Effector memory CD4-positive, alpha-beta T cell (primary cell): ENCODE measurements at places on chromosomes 11 and 22.

- no peak for DNase-seq
Measured at GRCh38 chr11:31441296-31441695, 68.1 kb downstream of the IMMP1L start.

GRCh38 chr11:98657711-98658110 is 363.0 kb upstream of the CNTN5 start:
- no peak for DNase-seq

DNA sequence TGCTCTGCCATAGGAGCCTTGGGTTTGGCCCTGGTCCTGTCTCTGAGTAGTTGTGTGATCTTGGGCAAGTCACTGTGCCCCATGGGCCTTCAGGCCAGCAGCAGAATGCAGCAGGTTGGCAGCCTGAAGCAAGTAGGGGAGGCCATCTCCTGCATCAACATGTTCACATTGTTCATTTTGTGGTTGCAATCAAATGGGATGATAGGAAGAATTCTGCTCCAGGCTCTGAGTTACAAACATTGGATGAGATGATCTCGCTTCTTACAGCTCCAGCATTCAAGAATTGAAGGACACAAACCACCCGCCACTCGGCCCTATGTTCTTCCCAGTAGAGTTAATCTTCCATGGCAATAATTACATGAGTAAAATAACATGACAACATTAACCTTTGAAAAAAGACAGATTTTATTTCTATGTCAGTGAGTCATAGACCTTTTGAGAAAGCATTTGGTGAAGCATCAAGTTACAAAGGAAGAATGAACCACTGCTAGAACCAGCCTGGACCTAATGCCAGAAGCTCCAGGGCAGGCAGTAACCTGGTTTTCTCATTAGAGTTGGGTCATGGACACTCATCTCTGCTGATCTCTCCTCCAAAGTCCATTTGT is 308.3 kb upstream of the NCAM1 start:
- DNase-seq = no peak

DNA sequence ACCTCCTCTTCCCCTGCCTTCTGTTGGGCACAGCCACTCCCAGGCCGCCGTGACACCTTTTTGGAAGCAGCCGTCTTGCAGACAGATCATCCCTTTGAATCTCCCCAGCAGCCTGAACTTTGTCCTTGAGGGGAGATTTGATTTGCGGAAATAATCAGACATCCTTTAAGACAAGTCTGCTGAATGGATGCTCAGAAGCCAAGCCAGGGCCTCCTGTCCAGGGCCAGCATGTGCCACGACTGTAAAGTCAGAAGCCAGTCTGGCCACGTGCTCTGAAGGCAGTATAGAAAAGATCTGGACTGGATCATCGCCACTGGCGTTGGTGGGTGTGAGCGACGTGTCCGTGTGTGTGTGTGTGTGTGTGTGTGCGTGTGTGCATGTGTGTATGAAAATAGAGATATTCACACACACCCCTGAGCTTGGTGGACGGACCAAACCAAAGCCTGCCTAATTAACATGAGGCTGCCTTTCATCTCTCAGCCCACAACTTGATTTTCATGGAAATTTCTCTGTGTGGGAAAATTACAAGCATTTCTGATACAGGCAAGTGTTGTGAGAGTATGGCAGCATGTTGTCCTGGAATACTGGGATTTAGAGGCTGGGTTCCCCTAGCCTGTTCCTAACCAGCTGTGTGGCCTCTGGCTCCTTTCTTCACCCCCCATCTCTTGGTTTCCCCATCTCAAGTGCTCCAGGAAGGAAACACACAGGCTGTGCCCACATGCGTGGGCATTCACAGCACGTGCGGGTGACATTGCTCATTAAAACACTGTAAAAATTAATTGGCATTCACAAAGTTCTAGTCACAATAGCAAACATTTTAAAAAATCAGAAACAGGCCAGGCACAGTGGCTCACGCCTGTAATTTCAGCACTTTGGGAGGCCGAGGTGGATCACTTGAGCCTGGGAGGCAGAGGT is 61.8 kb upstream of the WNT7B start:
- DNase-seq = no peak

DNA sequence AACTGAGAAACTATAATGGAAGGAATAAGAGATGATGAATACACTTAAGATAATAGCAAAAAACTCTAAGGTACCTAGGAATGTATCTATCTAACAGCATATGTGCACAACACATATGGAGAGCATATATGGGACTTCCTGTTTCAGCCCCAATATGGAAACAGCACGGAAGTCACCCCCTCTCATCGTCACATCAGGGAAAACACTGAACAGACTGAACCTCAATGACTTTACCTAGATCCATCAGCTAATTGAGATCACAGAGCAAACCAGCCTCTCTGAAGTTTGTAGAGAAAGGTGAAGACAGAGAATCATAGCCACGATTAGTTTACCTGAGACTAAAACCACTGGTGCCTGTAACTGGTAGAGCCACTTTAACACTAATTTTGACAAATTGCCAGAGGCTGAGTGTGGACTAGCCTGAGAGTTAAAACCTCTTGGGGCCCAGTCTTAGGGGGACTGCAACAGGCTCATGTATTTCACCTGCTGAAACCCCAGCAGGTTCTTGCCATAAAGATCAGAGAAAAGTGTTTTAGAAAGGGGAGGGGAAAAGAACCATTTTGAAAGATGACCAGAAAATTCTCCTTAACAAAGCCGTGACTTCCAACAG is 722.6 kb downstream of the TBC1D22A start:
- no peak for DNase-seq

- no peak for DNase-seq
Measured at GRCh38 chr22:19523240-19524169, 705 bp downstream of the CLDN5 start.

GRCh38 chr11:64251753-64252002 is 348 bp downstream of the PLCB3 start:
- DNase-seq = no peak

DNA sequence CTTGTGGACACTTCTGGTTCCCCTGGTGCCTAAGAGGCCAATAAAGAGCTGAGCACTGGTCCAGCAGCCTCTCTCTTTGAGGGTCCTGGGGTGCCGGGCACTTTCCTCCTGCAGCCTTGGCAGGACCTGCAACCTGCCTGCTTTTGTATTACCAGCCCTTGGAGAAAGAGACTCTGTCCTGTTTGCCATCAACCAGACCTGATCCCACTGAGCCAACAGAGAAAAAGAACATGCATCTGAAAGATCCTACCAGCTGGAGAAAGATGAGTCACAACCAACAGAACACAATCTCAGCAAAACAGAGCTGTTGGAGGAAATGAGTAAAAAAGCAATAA is 321.0 kb downstream of the DDX10 start:
- no peak for DNase-seq

DNA sequence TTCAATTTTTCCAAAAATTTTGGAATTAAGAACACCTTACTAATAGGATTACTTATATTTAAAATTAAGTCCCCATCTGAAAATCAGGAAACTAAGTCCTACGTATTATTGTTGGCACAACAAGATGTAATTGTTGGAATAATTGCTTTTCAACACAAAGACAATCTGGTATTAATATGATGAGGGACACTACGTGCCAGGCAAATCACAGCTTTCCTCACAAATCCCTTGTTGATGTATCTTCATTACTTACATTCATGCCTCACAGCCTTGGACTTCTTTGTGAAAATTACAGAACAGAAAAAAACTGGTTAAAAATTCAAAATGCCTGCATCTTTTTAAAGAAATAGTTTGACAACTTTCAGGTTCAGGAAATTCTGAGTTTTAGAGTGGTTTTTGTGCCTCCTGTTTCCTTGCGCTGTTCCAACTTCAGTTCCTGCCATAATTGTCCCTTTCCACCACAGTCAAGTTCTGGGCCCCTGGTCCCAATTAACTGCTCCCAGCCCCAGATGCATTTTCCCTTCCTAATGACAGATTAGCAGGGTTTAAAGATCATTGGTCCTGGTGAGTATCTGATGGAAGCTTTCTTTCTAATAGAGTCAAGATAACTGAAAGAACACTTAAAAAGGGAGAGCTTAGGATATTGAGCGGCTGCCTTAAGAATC is 23.3 kb upstream of the CCDC34 start:
- no peak for DNase-seq

- no peak for DNase-seq
Measured at GRCh38 chr22:43616645-43617044, 195.5 kb downstream of the EFCAB6 start.
